ENCODE measurements at places on chromosomes 4 and X.

DNA sequence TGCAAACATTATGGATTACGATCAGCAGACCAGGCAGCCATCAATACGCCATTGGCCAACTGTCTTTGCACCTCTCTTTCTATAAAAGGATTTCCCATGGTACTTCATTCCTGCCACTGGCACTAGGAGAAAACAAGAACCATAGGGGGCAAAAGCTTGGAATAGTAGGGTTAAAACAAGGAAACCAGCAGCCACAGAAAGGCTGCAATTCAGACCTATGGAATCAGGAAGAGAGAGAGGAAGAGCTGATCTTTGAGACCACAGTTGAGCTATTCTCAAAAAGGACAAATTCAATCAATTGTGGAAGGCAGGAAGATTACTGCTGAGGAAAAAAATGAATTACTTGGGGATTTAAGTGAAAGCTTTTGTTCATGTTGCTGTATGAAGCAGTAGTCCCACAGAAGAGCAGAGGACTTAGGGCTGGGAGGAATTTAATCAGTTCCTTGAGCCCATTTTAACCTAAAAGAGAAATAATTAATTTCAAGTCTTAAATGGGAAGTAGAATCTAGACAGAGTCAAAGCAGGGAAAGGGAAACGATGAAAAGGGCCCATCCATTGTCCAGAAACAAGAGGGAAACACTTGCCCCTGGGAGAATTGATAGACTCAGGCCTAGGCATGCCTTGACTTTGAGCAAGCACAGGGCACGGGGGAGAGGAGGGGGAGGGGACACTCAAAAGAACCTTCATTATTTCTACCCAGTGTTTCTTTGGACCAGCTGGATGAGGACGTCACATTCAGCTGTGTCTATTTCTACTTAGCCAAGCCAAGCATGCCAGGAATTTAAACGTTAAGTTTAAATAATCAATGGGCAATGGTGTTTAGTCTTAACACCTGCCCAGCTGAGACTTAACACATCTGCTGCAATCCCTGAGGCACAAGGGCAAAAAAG, 50.7 kb downstream of the SCD5 start:
- peak; percentile 71 for DNase-seq

GRCh38 chr4:112075129-112075753, 70.0 kb upstream of the FAM241A start:
- no peak for DNase-seq

- DNase-seq, result no peak
These were observed 522.5 kb downstream of the IQCM start for GRCh38 chr4:149293046-149293649.

DNA sequence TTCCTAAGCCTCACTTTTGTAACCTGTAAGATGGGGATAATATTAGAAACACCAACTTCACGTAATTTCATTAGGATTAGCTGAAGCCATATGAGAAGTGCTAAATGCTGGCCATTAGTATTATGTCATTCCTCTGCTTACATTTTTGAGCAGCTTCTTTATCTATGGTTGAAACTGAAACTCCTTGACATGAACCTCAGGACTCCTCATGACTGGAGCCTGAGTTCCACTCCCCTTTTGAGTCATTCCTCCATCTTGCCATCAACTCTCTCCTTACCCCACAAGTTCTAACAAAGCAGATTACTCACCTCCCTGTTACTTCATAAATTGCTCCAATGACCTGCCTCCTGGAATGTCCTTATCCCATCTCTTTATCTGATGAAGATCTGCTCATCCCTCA, 123.2 kb upstream of the KCNIP4 start:
- DNase-seq, result no peak

DNA sequence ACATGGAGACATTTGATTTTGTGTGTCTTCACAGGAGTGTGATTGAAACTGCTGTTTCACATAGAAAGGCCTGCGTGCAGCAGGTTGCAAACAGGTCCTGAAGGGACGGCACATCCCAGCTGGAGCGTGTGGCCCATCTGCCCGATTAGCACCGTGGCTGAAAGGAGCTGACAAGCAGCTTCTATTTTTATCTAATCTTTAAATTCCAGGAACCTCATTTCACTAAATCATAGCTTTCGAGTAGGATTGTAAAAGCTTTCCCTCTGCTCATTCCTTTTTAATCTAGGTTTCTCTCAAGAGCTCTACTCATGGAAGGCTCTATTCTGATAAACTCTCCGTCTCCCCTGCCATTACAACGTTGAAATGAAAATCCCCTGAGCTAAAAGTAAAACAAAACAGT, 106.8 kb downstream of the FSTL5 start:
- no peak for DNase-seq

- DNase-seq, result peak; percentile 75
These were observed 208.4 kb downstream of the NWD2 start for GRCh38 chr4:37452952-37453280.

All from nucleus accumbens (tissue), 56 donors.